ENCODE measurements at places on chromosomes 1 and 21.

DNA sequence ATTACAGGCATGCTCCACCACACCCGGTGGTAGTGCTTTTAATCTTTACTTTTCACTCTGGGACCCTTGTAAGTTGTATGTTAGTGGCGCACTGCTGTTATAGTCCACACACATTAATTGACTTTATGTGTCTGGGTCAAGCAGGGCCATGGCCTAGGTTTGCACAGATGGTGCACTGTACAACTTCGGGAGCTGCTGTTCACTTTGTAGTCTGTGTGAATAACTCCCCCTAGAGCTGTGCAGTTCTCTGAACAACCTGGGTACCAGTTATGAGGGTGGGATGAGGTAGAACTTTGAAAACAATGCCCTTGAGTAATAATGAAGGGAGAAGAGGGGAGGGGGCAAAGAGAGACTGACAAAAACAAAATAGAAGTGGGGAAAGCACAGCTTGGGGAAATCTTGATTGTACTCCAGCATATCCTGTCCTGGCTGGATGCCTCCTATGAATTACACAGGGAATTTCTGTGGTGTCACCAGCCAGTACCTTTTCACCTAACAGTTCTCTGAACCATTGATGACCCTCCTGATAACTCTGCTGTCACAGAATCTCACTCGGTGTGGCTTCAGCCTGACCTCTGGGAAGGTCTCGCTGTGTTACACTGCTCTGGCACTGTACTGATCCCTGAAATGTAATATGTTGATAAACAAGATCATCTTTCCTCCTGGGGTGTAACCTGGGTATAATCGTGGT, 2.2 kb downstream of the PTGFRN start:
- DNase-seq: no peak

GRCh38 chr21:31338908-31339368, 5.1 kb downstream of the TIAM1 start:
- DNase-seq: no peak

DNA sequence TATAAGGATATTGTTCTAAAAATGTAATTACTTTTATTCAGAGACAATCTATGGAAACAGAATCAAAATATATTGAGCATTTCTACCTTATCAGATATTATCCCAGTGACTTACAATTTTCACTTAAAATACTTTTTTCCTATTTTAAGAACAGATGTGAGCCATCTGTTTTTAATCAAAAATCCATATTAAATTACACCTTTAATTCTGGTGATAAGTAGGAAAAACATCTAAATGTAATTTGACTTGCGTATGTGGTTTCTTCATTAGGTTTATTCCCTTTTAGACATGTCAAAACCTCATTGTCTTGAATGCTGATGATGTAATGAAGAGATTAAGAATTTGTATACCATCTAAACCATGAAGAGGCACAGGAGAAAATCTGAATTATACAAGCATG, 1118.8 kb upstream of the TMPRSS15 start:
- no peak for DNase-seq

DNA sequence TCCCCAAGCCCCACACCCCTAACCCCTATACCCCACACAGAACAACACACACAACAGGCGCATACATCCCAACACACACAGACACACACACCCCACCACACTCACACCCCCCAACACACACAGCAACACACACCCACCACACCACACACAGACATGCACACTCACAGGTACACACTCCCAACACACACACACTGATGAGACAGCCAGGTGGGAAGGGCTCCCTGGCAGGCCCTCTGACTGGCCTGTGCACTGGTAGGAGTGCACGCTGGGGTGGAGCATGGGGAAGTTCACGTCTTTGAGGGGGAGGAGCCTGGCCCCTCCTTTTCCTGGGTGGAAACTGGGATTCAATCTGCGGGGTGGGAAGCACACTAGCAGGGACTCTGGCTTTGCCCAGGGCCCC, 116.7 kb downstream of the RHOU start:
- no peak for DNase-seq

DNA sequence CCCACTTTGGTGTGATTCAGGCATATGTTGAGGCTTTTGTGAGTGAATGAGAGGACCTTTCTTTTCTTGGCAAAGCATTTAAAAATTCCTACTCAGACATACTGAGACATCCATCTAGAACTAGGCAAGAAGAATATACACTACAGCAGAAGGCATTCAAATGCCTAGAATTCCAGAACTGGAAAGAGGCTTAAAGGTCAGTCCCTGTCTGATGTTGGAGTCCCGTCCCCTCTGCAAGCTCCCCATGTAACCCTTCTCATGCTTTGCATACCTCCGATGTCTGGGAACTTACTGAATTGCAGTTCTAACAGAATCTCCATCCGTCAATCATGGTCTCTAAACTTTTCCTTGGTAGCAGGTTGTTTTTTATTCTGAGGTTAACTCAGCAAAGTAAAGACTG, 152.9 kb downstream of the ATP6V1G3 start:
- DNase-seq: no peak

Data from NCI-H1092 (cell line).